ENCODE measurements at places on chromosomes 16 and 17.

DNA sequence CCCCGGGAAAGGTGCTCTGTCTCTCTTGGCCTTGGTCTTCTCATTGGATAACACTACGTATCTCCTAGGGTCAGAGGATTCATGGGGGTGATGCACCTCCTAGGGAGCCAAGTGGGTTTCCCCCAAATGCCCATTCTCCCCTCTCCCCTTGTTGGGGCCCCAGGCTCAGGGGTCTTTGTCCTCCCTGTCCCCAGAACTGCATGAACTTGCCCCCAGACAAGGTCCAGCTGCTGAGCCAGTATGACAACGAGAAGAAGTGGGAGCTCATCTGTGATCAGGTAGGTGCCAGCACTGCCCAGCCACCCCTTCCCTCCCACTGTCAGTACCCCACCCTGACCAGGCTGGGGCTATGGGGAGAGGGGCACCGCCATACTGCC lies 8.7 kb downstream of the FMNL1 start:
- DNase-seq, result no peak

GRCh38 chr16:58814348-58814801 lies 80.3 kb upstream of the GOT2 start:
- peak; percentile 26 for DNase-seq

DNA sequence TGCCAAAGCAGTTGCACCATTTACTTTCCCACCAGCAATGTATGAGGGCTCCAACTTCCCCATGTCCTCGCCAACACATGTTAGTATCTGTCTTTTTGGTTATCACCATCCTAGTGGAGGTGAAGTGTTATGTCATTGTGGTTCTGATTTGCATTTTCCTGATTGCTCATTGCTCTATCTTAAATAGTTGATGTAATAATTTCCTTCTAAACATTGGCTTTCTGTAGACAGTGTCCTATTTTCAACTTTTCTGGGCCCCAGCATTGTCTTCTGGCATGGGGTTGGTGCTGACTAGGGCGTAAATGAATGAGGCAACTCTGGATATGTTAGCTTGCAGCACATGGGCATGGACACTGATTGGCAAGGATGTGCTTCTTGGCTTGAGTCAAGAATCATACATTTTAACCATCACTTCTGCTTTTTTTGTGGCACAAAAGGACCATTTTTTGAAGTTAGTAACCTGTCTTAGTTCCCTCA lies 25.1 kb downstream of the PLCG2 start:
- no peak for DNase-seq

GRCh38 chr17:43832976-43833829 lies at the start of gene MPP3:
Gene MPP3, minus strand, starts transcription at chr17:43833146. Its CDS starts 1,240 bp downstream, at chr17:43831906.
- DNase-seq, result peak; percentile 53

DNA sequence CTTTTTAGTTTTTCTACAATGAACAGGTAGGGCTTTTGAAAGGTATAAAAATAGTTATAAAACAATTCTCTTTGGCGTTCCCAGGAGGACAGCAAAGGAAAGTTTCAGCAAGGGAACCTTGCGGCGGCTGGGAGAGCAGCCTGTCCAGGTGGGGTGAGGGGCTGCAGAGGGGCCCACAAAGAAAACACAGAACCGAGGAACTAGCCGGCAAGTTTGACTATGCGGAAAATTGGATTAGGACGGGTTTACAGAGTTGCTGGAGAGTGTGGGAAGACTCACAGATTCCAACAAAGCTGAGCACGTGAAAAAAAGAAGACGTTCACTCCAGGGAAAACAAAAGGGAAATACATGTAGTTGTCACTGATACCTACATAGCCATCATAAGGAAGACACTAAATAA lies 40.2 kb upstream of the METTL16 start:
- DNase-seq, result no peak

DNA sequence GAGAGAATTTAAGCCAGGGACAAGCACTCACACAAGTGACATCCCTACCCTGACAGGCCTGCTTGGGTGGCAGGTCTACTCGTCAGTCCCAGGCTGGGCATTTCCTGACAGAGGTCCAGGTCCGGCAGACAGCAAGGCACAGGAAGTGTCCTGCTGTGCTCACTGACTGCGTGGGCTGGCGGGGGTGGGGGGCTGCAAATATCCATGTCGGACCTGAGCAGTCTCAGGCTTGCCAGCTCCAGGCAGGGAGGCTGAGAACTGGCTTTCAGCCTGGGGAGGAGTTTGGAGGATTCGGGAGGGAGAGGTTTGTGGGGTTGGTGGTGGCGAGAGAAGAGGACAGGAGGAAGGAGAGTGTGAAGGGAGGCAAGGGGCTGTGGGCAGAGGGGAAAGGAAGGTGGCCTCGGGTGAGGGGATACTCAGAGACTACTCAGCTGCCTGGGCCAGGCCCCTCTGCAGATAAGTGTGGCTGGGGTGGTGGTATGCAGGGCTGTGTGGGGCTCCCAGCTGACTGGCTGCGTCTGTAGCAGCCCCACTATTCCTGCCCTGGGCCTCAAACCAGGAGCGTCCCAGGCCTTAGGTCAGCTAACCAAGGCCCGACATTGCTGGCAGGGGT lies 7.8 kb downstream of the HIC1 start:
- DNase-seq, result no peak

GRCh38 chr17:57595947-57596695 lies 149.0 kb downstream of the CCDC182 start:
- DNase-seq, result no peak

- no peak for DNase-seq
Observed at GRCh38 chr16:74793571-74793970, 19.0 kb upstream of the FA2H start.

DNA sequence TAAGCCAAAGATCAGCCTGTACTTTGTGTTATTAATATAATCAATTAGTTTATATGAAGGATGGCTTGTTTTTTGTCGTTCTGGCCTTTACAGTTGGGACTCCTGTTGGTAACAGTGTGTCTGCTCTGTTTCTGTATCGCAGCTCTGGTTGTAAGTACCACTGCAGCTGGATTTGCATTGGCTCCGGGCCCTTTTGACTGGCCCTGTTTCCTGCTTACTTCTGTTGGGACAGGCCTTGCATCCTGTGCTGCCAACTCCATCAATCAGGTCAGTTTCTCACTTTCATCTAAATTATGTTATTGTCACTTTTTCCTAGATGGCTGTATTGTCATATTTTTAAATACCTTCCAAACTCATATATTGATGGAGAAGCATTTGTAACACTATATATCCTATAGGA lies 32.7 kb downstream of the COX10 start:
- DNase-seq, result no peak

Measured in WTC11 (cell line).